ENCODE measurements at places on chromosomes 3 and 15.

GRCh38 chr3:10460951-10461545 lies 44.3 kb downstream of the ATP2B2 start:
- DNase-seq, result no peak

- peak; percentile 100 for DNase-seq
Measured at GRCh38 chr3:42600111-42600957, at the start of gene NKTR. Gene NKTR, plus strand, starts transcription at chr3:42600686. Its CDS starts 321 bp downstream, at chr3:42601007.

DNA sequence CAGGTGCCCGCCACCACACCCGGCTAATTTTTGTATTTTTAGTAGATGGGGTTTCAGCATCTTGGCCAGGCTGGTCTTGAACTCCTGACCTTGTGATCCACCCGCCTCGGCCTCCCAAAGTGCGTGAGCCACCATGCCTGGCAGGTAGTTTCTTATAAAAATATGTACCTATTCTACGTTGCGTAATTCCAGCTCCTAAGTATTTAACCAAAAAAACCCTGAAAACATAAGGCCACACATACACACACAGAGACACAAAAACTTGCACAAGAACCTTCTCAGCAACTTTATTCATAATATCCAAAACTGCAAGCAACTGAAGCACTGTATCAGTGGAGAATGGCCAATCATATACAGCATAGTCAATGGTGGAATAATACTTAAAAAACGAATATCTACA lies 5.3 kb downstream of the RNF168 start:
- no peak for DNase-seq

DNA sequence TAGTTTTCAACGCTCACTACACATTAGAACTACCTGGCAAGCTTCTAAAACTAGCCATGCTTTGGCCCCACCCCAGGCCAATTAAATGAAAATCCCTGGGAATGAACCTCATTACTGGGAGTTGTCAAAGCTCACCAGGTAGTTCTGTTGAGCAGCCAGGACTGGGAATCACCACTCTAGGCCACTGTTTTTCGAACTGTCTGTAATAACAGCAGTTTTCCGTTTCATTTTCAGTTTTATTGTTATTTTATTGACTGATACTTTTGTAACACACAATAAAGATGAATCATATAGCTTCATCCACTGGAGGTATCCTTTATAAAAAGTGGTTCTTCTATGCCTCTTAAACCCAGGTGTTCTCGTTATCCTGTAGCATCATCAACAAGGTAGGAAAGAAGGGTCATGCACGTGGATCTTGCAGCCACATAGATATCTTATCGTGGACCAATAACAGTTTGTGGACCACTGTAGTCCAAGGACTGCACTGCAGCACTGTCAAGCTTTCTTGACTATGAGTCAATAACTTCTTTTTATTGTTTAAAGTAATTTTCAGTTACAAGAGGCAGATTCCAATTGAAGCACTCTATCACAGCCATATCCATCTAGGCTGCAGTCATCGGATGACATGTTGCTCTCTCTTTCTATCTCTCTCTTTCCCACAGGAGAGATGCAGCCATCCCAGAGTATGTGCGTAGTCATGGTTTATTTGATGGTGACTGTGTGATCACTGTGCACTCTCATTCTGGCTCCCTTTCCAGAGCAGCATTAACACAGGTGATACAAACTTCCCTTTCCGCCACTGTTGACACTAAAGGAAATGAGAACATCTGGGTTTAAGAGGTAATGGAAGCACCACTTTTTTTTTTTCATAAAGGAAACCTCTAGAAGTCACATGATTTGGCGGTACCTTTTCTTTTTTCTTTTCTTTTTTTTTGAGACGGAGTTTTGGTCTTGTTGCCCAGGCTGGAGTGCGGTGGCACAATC lies 39.0 kb upstream of the BLM start:
- DNase-seq, result no peak

DNA sequence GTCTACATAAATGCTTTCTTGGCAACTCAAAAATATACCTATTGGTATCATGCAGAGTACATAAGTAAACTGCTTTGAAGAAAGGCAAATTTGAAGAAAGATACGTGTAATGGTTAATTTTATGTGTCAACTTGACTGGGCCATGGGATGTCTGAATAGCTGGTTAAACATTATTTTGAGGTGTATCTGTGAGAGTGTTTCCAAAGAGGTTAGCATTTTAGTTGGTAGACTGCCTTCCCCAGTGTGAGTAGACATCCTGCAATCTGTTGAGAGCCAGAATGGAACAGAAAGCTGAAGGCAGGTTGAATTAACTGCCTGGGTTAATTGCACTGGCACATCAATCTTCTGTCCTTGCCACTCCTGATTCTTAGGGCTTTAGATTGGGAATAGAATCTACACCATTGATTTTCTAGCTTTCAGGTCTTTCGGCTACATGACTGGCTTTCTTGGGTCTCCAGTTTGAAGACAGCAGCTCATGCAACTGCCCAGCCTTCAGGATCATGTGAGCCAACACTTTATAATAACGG lies 98.3 kb downstream of the CMSS1 start:
- DNase-seq, result no peak

DNA sequence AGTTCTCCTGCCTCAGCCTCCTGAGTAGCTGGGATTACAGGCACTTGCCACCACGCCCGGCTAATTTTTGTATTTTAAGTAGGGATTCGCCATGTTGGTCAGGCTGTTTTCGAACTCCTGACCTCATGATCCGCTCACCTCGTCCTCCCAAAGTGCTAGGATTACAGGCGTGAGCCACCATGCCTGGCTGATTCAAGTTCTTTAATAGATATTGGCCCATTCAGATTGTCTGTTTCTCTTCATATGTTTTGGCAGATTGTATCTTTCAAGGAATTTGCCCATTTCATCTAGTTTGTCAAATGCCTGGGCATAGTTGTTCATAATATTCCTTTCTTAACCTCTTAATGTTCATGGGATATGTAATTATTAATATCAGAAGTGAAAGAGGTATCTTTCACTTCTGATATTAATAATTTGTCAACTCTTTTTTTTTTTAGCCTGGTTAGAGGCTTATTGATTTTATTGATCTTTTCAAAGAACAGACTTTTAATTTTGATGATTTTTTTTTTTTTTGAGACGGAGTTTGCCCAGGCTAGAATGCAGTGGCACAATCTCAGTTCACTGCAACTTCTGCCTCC lies 40.2 kb upstream of the ZFAND6 start:
- DNase-seq, result no peak

DNA sequence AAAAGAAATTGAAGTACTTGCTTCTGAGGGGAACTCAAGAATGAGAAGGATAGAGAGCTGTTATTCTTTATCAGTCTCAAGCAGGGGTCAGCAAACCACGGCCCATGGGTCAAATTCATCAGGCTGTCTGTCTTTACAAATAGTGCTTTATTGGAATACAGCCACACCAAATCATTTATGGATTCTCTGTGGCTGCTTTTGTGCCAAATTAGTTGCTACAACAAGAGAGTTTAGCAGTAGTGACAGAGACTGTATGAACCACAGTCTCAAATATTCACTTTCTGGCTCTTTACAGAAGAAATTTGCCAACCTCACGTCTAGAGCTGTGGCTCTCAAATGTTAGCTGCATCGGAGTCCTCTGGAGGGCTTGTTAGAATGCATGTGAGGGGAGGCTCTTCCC lies 258.0 kb upstream of the RARB start:
- no peak for DNase-seq

DNA sequence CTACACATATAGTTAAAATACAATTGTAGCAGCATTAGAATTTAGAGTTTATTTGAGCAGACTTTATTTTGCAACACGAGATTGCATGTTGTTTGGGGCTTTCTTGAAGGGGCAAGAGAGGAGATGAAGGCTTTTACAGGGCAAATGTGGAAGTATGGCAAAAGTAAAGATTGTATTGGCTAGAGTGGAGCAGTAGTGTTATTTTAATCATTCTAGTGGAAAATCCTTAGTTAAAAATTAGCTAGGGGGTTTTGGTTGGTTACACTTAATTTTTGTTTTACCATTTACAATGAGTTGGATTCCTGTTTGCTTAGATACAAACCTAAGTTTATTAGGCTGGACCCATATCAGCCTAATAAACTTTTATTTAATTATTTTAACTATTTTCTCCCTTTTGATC lies 4.6 kb downstream of the OR5H15 start:
- no peak for DNase-seq

GRCh38 chr3:86047161-86047560 lies 943.8 kb downstream of the VGLL3 start:
- no peak for DNase-seq

DNA sequence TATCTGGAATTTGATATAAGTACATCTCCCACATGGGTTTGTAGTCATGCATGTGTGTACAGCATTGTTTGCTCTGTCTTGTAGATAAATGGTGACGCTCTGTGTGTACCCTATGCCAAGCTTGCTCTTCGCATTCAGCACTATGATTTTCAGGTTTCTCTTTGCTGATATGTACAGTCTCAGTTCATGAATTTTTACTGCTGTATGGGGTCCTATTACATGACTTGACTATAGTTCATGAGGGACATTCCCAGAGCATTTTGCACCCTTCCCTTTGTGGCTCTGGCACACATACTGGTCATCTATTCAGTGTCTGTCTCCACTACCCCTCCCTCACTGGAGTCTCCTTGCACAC lies 132.7 kb downstream of the EEFSEC start:
- DNase-seq, result no peak

- peak; percentile 31 for DNase-seq
Measured at GRCh38 chr3:151305060-151305774, 11.4 kb downstream of the GPR87 start.

GRCh38 chr15:56744701-56745683 lies 11.7 kb upstream of the ZNF280D start:
- DNase-seq, result no peak

DNA sequence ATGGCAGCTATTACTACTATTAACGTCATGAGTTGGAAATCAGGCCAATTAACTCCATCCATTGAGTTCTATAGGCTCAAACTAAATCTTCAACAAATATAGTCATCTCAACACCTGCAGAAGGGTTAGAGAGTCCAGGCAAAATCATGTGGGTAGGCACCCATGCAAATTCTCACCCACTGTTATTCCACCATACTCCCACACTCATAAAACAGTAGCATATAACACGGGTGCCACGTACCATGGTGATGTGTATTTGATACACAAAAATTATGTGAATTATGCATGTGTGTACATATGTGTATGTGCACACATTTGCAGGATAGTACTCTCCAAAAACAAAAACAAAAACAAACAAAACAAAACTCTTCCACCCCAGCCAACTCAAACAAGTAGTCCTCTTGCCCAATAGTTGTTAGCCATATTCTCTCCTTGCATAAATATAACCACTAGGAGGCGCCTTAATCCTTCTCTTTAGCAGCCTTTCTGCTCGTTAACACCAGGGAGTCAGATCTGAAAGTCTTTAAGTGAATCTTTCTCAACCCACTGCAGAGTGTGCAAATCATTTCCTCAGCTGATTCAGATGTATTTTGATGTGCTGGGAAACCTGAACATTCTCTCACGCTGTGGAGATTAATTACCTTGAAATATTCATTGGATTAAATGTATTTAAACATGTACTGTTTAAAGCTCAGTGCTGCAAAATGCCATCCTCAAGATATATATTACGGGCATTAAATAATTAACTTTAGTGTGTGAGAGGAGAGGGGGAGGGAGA lies 38.0 kb upstream of the COPB2 start:
- DNase-seq, result peak; percentile 48

DNA sequence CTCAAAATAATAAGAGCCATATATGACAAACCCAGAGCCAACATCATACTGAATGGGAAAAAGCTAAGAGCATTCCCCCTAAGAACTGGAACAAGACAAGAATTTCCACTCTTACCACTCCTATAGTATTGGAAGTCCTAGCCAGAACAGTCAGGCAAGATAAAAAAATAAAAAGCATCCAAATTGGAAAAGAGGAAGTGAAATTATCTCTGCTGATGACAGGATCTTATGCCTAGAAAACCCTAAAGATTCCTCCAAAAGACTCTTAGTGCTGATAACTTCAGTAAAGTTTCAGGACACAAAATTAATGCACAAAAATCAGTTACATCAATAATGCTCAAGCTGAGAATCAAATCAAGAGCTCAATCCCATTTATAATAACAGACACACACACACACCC lies 45.9 kb upstream of the SLC2A2 start:
- no peak for DNase-seq

- DNase-seq, result no peak
Measured at GRCh38 chr3:190790185-190790584, 72.3 kb downstream of the GMNC start.

DNA sequence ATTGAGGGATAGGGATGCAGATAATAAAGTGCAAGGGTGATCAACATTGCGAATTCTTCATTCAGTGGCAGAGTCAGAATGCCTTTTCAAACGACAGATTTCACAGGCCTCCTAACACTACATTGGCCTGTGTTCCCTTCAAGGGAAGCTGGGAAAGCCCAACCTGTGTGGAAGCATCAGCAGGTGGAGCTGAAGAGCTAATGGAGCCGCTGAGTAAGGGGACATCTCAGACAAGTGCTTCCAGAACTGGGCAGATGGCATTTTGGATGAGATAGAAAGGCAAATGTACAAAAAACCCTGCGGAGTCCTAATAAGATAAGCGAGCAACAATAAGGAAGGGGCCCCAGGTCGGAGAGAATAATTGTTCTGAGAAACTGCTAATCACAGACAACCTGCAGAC lies 8.5 kb upstream of the SLC24A5 start:
- DNase-seq, result peak; percentile 38

DNA sequence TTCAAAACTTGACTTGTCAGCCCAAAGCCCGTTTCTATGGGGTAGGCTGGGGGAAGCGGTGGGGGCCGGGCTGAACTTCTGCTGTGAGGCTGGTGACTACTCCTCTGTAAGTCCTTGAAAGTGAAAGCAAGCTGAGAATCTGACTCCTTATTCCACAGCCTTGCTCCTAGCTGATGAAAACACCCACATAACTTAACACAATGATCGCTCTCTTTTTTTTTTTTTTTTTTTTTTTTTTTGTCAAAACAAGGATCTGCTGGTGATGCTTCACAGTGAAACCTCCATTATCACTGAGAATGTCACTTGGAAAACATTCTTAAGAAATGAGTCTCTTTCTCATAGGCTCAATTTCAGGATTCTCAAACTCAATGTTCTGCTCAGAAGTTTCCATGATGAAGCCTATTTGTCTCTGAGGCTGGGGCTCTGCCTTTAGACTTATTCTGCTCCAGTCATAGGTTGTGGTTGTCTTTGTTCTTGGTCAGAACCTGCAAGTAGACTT lies 31.4 kb upstream of the TKT start:
- DNase-seq, result no peak

DNA sequence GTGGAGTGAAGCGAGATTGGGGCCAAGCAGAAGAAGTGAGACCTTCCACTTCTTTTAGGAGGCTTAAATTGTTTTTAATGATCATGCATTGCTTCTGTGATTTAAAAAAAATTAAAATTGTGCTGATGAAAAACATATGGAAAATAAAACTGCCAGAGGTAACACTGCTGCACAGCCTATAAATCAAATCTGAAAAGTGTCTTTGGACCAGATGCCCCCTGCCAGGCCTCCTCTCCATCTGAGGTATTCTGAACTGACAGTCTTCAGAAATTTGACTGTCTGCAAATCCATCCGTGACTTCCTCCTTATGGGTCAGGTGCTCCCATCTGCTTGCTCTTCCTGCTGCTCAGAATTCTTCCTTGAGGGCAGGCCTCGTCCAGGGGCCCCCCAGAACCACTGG lies 108.5 kb upstream of the NR2E3 start:
- no peak for DNase-seq

Data from endothelial cell (in vitro differentiated cells).